ENCODE measurements at places on chromosomes 6 and 20.

DNA sequence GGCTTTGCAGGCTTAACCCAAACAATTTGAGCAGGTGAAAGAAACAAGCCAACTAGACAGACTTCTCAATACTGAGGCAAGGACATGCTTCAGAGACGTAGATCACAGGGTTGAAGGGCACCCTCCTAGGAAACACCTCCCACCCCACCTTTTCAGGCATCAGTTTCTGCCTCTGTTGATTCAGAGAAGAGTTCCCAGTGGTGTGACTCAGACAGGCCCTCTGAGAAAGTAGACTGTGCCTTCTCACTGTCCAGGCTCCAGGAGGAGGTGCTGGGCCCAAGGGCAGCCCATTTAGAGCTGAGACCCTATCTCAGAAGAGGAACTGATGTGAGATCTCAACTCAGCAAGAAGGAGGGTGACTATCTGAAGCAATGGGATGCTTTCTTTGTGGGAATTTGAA, 108.1 kb downstream of the FAM50B start:
- no peak for DNase-seq

DNA sequence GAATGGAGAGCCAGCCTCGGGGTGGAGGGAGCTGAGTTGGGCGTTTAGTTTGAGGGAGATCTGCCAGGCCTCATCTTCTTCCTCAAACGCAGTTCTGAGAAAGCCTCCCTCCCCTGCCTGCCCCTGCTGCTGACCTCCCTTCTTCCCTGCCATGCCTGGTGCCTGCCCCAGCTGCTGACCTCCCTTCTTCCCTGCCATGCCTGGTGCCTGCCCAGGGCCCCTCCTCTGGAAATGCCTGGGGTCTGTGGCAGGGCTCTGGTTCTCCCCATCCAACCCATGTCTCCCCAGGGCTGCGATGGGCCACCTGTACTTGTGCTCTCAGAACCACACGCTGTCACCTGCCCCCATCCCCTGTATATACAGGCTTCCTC, 114.6 kb downstream of the VEGFA start:
- no peak for DNase-seq

GRCh38 chr20:1388741-1389483, 3.9 kb downstream of the FKBP1A start:
- DNase-seq: no peak

GRCh38 chr20:46046588-46047310, 17.7 kb downstream of the SLC12A5 start:
- no peak for DNase-seq

- no peak for DNase-seq
These were observed 17.1 kb downstream of the B4GALT5 start for GRCh38 chr20:49696594-49696993.

- no peak for DNase-seq
These were observed 97.4 kb downstream of the SNX5 start for GRCh38 chr20:17871181-17871580.

- no peak for DNase-seq
These were observed 340.1 kb downstream of the BCKDHB start for GRCh38 chr6:80446454-80447045.

- no peak for DNase-seq
These were observed 375.9 kb downstream of the RNF144B start for GRCh38 chr6:18763086-18763485.

- DNase-seq: no peak
These were observed 221.6 kb upstream of the HS3ST5 start for GRCh38 chr6:114564302-114564933.

DNA sequence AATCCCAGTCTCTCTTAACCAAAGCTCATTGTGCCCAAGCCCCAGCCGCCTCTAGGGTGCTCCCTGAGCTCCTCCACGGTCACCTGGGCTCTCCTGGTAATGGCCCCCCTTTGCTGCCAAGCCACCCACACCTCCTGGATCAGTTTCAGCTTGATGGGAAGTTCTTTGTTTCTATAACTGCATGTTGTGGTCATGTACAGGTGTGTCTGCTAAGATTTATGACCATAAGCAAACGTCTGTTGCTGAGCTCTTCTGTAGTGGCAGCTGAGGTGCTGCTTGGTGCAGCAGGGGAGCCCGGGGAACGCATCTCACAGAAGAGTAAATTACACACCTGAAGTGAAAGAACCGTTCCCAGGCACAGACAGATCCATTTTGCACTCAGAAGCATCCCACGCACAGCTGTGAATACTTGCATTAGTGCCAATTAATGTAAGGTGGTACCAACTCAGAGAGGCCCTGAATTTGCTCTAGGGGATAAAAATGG, 194.6 kb upstream of the ARID1B start:
- DNase-seq: no peak

GRCh38 chr20:58690396-58691135, 2.0 kb upstream of the NPEPL1 start:
- DNase-seq: no peak
